ENCODE measurements at places on chromosomes 11 and 22.

- DNase-seq = no peak
These were observed 49.9 kb upstream of the CDON start for GRCh38 chr11:126112547-126112946.

DNA sequence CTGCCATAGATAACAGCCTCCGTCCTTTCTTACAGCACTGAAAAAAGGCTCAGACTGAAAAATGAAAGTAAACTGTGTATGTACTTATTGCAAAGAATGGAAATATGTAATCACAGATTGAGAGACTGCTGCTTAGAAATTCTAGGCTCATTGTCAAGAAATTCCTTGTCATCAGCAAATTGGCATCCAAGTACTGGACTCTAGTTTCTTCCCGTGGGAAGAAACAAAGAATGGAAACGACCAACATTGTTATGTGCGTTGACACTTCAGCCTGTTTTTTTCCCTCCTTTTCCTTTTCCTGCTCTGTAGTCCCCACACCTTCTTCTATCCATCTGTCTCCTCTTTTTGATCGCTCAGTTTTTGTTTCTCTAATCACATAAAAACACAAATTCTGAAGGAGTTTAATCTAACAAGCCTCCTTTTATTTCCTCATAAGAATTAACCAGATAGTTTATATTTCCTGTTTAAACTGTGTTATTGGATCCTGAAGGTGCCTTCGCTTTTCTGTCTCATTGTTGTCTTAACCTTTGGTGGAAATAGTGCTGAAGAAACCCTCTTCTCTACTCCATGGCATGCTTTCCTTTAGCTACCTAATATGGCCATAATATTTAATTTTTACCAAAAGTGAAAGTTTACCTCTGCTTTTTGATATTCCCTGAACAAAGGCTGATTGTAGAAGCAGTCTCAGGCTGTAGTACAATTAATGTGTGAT is 20.0 kb upstream of the CASP12 start:
- DNase-seq = no peak

- DNase-seq = no peak
These were observed 162.8 kb downstream of the ST3GAL4 start for GRCh38 chr11:126518071-126518971.

DNA sequence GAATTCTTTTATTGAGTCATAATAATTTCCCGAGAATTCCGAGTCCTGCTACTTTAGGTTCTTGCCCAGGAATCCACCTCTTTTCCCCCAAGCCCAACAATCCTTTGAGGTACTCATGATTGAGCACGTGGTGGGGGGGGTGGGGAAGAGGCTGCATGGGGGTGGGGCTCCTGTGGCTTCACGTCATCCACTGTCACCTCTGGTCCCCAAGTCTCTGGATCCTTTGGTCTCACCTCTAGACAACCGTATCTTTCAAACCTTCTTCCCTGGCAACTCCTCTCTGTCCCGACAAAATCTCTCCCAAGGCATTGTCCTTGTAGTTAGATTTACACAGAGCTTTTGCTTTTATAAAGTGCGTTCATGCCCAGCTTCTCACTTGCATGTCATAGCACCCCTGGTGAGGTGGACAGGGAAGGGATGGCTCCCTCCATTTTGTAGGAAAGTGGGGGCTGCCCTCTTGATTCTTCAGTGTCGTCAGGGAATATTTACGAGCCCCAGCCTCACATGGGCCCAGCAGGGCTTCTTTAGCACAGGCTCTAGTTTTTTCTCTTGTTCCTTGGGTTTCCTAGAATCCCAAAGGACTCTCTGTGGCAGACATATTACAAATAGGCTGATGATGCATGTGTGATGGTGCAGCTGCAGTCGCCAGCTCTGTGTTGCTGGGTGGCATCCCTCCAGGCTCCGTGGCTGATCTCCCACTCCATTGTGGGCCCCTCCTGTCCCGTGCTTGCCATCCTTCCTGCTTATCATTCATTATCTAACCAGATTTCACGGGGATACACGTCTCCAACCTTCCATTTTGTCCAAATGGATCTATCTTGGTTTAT is 8.4 kb downstream of the UCP3 start:
- no peak for DNase-seq

- DNase-seq = no peak
These were observed 76.9 kb upstream of the CTSC start for GRCh38 chr11:88414385-88414861.

DNA sequence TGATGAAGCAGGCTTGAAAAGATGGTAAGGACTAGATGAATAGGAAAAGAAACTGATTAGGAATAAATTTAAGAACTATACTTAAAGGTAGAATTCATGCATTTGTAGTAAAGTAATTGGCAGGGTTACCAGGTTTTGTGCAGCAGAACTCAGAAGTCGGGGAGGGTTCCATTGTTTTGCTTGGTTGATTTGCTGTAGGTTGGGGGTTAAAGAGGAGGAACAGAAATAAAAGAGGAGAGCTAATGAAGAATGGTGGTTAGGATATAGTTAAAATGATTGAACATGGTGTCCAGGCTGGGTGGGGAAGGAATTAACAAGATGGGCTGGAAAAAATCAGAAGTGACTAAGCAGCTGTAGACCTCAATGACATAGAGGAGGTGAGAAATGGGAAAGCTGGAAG is 5.5 kb upstream of the SPON1 start:
- DNase-seq = no peak

GRCh38 chr11:72783144-72783905 is 10.5 kb downstream of the STARD10 start:
- no peak for DNase-seq

DNA sequence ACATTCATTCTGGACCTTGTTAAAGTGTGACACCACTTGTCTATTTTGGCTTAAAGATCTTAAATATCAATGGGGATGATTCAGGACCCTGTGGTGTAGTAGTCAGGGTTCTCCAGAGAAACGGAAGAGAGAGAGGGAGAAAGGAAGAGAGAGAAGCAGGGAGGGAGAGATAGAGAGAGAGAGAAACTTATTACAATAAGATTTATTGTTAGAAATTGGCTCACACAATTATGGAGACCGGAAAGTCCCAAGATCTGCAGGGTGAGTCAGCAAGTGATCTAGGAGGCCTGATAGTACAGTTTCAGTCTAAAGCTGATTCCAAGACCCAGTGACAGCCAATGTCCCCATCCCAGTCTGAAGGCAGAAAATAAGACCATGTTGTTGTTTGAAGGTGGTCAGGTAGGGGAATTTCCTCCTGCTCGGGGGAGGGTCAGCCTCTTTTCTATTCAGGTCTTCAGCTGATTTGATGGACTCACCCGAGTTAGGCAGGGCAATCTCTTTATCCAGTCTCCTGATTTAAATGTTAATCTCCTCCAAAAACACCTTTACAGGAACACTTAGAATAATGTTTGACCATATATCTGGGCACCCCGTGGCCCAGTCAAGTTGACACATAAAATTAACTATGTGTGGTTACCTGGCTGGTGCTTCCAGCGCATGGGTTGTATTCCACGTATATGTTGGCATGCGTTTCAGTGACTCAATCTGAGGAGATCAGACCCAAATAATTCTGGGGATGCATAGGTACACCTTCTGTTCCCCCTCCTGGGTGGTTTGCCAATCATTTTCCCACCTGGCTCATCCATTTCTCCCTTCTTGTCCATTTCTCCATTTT is 1350.5 kb downstream of the TBC1D22A start:
- DNase-seq = no peak

DNA sequence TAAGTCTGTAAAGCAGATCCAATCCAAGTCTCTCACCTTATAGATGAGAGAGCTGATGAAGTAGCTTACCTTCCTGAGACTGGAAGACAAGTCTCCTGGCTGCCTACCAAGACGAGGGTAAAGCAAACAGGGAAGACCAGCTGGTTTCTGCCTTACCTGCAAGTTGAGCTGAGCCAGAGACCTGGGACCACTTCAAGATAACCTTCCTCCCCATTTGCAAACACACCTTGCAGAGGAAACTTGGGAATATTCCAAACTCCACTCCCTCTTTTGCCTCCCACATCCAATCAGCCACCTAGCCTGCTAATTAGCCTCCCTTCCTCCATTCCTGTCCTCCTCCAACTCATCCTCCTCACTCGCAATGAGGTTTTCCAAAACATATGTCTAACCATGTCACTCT is 23.4 kb upstream of the ROBO3 start:
- no peak for DNase-seq

DNA sequence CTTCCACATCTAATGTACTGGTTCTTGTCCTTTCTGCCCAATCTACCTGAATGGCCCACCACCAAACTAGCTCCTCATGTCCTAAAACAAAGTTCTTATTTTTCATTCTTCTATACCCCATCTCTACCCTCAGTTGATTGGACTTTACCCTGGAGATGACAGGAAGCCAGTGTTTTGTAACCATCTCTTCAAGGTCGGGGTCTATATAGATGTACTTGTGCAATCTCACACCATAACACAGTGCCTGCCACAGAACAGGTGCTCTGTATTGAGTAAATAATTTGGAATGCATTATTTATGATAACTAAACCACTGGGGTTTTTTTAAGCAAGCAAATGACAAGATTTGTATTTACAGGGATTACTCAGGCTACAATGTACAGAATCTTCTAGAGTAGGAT is 76.7 kb upstream of the FAM181B start:
- DNase-seq = no peak

GRCh38 chr22:43418079-43418825 is 6.4 kb downstream of the MPPED1 start:
- DNase-seq = no peak

GRCh38 chr11:65884716-65885092 is 3.6 kb downstream of the FIBP start:
- peak; percentile 88 for DNase-seq

DNA sequence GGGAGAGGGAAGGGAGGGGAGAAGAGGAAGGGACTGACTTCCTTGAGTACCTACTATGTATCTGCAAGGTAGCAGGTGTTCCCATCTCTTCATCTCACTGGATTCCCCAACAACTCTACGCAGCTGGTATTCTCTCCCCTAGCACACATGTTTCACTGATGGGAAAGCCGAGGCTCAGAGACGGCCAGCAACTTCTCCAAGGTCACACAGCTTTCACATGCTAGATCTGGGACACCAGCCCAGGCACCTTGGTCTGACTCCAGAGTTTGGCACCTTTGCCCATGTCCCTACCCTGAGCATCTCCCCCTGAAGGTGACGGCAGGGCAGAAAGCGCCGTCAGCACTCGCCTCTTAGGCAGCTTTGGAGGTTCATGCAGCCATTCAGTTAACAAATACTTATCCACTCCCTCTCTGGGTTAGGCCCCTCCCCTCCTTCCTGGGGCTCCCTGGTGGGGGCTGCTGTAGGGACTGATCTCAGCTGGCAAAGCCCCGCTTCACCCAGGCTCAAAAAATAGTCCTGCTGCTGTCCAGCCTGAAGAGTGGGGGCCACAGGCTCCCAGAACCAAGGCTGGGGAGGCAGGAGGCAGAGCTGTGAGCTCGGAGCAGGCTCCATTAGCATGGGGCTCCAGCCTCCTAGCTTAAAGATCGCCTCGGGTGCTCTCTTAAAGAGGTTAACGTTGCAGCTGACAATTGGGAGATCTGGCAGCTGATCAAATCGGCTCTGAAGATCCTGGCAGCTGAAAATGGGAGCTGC is 79.4 kb downstream of the IGLL1 start:
- no peak for DNase-seq

GRCh38 chr11:35321111-35321510 is 98.2 kb downstream of the SLC1A2 start:
- DNase-seq = no peak

DNA sequence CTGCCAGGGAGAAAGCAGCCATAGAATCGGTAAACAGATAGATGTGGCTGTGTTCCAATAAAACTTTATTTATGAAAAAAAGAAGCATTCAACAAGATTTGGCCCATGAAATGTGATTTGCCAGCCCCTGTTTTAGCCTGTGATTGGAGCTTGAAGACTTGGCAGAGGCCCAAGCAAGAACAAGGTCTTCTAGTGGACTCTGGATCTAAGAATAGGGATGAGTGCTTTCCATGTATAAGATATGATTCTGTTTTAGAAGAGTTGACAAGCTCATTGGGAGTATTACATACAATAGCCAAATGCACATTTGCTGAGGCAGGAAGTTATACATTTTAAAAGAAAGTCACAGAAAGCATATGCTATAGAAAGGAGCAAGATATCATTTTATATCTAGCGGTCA is 175.6 kb upstream of the LUZP2 start:
- no peak for DNase-seq

GRCh38 chr11:84019571-84020194 is 733.5 kb upstream of the CCDC90B start:
- no peak for DNase-seq

- no peak for DNase-seq
These were observed 23.5 kb downstream of the B3GAT1 start for GRCh38 chr11:134388590-134388989.

DNA sequence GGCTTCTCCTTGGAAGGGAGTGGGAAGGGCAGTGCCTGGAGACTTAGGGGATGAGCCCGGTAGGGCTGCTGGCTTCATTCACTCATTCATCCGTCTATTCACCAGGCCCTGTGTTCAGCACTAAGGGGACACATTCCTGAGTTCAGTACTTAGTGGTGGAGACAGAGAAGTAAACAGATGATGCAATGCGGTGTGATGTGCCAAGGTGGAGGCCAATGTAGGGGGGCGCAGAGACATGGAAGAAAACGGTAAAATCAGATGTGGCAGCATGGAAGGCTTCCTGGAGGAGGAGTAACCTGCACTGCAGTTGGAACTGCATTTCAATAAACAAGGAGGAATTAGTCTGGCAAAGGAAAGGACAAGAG is 21.3 kb downstream of the GRIK4 start:
- DNase-seq = no peak

DNA sequence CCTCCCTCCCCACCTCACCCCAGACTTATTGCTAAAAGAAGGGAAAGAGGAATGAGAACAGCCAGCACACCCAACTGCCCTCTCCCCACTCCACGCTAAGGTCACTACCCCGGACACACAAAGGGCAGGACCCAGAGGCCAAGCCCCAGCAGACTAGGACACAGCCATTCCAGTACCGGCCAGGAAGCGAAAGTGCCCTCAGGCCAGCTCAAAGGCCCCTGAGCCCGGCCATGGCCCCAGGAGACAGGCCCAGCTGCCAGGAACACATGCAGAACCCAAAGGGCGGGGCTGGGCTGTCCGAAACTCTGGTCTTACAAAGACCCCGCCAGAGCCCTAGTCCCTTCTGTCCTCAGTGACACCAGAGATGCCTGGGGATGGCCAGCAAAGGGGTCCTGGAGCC is 5.5 kb downstream of the RCOR2 start:
- DNase-seq = peak; percentile 48

GRCh38 chr22:28771195-28771791 is 1.2 kb upstream of the CCDC117 start:
- no peak for DNase-seq

DNA sequence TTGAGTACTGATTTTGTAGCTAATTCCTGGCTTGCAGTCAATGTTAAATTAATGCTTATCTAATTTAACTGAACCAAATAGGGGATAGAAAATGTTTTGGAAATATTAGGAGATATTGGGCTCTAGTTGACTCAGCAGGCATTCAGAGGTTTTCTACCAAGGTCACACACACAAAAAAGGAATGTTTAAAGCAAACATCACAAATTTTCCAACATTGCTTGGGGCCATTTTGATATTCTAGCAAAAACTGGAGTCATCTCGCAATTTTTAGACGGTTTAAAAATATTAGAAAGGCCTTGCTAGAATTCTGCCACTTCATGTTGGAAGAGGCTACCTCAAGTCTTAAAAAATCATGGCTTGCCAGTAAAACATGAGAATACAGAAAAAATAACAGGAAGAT is 2082.1 kb upstream of the RAG2 start:
- DNase-seq = no peak
